Activated CD4-positive, CD25-positive, alpha-beta regulatory T cell treated with anti-CD3 and anti-CD28 coated beads, Interleukin-2, amount 50 U/mL, for 24 hours (primary cell): ENCODE measurements at places on chromosomes 7 and 10.

GRCh38 chr10:2463316-2463715, 604.0 kb upstream of the PFKP start:
- ATAC-seq, result no peak

GRCh38 chr10:12228851-12229250, 32.9 kb downstream of the CDC123 start:
- no peak for ATAC-seq

DNA sequence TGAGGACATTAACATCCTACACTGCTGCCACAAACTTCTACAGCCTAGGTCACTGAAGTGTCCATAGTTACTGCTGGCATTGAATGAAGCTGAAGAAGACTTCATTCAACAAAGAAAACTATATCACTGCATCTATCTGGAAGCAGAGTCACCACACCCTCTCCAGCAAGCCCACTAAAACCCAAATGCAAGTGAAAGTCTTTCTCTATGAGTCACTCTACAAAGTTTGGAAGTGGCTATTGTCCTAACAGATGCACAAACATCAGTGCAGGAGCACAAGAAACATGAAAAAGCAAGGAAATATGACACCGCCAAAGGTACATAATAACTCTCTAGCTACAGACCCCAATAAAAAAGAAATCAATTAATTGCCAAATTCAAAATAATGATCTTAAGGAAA, 43.5 kb upstream of the CAMK2B start:
- ATAC-seq, result no peak

DNA sequence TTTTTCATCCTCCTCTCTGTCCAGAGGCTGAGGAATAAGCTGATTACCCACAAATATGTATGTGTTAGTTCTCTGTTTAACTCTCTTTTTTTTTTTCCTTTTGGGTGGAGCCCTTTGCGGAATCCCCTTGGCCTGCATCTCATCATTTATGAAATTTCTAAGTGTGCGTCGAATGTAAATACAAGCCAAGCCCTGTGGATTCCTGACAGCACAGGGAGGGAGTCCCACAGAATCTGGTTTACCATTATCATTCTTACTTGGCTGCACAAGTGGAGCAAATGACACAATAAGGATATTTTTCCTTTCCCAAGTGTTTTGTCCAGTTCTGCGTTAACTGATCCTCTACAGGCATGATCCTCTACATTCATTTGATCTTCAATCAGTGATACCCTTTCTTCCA, 11.4 kb downstream of the STK31 start:
- no peak for ATAC-seq

DNA sequence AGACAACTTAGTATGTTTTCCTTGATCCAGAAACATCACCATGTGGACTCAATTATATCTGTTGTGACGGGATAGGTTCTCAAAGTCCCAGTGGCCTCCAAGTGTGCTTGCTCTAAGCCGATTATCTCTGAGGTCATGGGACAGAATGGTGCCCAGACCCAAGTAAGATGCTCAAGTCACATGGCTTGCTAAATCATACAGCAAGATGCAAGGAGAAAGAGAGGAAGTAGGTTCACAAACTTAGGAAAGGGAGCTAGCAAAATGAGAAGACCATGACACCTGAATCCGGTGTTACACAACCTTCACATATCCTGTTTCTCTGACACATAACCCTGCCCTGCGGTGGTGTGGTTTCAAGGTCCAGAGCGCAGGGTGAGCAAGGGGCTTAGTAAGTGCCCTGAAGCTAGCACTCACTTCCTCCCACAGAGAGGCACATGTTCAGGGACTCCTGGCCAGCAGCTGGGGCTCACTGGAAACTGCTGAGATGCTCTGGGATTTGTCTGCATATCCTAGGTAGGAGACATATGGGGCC, 590.9 kb upstream of the ANKRD30A start:
- peak; percentile 51 for ATAC-seq

DNA sequence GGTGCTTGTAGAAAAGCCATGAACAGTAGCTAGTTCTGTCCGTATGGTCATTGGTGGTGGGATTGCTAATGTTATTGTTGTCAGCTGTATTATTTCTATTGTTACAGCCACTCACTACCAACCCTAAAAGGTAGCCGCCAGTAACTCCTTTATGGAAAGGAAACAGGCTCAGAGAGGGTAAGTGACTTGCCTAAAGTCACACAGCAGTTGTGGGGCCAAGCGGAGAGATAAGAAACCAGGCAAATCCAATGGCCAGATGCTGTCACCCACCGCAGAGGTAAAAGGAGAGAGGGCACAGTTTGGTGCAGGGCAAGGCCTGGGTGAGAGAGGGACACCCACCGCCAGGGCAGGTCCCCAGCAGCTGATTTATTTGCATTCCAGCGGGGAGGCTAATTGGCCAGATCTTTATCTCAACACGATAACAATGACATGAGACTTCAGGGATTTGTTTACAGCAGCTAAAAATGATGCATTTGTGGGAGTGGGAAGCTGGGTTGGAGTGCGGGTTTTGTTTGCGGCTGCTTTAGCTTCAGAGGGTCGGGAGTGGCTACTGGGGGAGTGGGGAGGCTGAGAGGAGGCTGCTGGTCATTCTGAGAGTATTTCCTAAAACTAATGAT, 8.6 kb upstream of the NKX2-3 start:
- ATAC-seq, result no peak

- no peak for ATAC-seq
These were observed 28.1 kb downstream of the XPNPEP1 start for GRCh38 chr10:109895095-109895818.

- no peak for ATAC-seq
These were observed 383.0 kb upstream of the PCDH15 start for GRCh38 chr10:55183993-55184392.

DNA sequence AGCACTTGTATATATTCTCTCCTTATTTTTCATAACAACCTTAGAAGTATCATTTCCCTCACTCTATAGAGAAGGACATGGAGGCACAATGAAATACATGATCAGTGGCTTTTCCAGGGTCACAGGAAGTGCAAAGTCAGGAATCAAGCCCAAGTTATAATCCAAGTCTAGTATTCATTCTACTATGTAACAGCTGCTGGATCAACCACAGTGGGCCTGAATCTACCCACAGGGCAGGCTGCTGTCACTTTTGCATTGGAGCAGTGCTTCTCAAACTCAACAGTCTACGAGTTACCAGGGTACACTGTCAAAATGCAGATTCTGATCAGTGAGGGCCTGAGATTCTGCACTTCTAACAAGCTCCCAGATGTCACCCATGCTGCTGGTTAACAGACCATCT, 18.3 kb downstream of the ZDHHC16 start:
- ATAC-seq, result no peak

DNA sequence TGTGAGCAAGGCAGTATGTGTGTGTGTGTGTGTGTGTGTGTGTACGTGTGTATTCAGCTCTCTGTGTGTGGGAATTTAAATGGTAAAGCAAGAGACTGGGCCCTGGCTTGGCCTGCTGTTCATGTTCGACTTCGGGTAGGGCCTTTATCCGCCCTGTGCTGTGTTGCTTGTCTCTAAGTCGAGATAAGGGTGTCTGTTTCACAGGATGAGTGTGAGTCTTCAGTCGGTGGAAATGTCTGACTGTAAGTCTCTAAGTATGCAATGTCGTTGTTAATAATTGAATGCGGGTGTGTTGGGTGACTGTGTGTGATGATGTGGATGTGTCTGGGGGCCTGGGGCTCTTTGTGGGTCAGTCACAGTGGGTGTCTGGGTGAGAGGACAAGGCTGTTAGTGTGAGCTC, 34.8 kb downstream of the HIF1AN start:
- no peak for ATAC-seq

DNA sequence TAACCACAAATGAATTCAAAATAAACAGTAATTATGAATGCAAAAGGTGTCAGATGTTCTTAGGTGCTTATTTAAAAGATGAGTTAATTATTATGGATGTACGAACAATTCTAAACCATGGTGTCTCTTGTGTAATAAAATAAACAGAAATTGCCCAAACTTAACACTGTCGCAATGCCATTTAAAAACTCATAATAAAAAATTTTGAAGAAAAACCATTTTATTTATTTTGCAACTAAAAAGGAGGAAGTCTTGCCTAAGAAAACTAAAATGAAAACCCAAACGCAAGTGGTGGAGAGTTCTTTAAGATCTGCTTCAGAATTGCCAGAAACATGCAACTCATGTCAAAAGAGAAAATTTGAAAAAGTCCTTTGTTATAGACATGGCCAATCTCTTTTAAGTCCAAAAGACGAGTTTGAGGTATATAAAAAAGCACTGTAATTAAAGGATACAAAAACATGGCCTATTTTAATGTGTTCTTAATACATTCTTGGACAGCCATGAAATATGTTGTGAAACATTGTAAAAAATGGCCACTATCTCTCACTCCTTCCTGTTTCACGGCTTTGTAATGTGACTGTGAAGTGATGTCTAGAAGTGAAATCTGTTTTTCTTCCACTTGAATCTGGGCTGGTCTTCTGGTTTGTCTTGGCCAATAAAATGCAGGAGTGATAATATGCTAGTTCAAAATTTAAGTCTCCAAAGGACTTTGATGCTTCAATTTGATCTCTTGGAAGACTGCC, 322.9 kb downstream of the PRPF18 start:
- ATAC-seq, result no peak

DNA sequence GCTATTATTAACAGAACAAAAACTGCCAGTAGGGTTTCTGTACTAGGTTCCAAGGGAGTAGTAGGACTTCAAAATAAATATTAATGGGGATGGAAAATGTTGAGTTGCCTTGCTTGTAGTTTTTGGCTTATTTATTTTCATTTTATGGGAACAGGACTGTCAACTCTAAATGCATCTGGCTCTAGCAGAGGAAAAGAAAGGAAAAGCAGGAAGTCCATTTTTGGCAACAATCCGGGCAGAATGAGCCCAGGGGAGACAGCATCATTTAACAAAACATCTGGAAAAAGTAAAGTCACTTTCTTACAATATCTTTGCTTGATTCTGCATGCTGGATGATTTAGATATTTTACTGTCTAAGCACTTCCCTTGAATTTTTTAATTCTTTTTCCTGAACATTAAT, 69.4 kb downstream of the NOC3L start:
- no peak for ATAC-seq

- ATAC-seq, result no peak
These were observed 243.9 kb downstream of the SNX13 start for GRCh38 chr7:17696422-17696821.

DNA sequence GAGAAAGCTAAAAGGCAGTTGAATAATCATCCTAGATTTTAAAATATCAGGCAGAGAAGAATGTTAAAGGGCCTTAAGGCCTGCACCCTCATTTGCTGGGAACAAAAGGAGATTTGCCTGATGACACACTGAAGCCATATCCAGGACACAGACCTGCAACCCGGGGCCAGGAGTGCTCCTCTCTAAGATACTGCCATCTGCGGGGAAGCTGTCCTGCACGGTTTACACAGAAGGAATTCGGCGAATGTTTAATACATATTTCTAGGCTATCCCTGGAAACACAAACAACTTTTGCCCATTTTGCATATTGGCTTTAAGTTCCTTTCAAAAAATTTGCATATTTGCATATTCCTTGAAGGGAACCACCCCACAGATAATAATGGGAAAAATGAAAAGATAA, 52.3 kb downstream of the DYNC1I1 start:
- no peak for ATAC-seq

GRCh38 chr7:77479536-77480088, 57.5 kb upstream of the PTPN12 start:
- no peak for ATAC-seq

DNA sequence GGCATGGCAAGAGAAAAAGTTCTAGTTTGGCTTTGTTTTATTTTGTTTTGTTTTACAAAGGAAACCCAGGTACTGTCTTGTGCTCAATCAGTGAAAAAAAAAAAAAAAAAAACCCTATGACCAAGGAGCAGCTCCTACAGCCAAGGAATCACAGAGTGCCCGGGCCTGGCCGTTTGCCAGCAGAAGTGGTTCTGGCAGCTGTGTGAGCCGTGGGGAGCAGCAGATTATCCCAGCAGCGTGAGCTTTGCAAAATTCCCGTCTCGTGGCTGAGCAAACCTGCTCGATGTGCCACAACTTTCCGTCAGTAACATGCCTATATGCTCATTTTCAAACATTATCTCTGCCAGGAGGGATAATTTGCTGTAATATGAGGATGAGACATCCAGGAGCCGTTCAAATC, 293.7 kb downstream of the POU6F2 start:
- ATAC-seq, result no peak

DNA sequence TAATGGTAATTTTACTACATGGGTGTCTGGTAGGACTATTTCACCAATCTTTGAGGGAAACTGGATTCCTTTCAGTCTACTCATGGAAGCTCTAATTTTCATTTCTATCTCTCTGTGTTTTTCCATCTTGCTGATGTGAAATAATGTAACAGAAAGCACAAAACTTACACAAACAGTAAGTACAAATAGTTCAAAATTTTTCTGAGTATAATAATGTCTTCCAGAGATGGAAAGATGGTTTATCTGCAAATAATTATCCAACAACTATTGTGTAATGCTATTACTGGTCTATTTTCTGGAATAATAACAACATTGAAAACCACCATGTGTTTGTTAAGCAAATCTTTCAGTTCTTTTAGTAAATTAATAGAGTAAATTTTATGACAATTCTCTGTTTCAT, 565.8 kb upstream of the MGMT start:
- no peak for ATAC-seq

- no peak for ATAC-seq
These were observed 88.3 kb upstream of the PDGFA start for GRCh38 chr7:607938-608337.

DNA sequence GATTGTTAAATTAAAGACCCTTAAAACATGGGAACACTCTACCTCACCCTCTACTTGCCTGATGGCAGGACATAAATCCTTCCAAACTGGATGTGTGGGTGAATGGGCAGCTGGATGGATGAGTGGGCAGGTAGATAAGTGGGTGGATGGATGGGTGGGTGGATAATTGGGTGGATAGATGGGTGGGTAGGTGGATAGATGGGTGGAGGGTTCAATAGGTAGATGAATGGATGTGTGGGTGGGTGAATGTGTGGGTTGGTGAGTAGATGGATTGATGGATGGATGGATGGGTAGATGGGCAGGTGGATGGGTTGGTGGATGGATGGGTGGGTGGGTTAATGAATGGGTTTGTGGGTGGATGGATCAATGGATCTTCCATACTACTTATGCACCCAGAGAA, 18.9 kb upstream of the FFAR4 start:
- ATAC-seq, result no peak

DNA sequence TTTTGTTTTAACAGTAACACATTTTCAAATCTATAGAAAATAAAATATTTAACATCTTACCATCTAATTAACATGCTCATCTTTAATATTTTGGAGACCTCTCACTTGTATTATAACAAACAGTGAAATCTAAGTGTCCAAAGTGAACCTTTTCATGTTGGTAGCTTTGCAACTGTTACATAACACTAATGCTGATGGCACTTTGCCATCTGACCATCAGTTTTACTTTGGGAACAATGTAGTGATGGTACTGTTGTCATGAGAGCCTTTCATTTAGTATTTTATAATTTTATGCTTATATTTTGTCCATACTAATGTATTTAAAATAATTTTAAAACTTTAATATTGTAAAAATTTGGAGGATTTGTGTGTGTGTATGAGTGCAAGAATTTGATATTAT, 1017.0 kb upstream of the KCND2 start:
- no peak for ATAC-seq

- no peak for ATAC-seq
These were observed 95.3 kb downstream of the LRRC4 start for GRCh38 chr7:127935847-127936376.
